Fibroblast of lung (primary cell): ENCODE measurements at places on chromosomes 12 and 14. TPM values are rescaled to one million over a fixed set of nuclear protein-coding genes. Genes with fewer than 3 reads are reported as not detected.

GRCh38 chr12:84416626-84417025 is 496.0 kb downstream of the SLC6A15 start:
- H3K36me3 ChIP-seq: no peaks in the 10 kb centered on the region
- H3K4me3 ChIP-seq: no peak overlapping the region
- H3K27ac ChIP-seq: no peak overlapping the region
- H3K4me1 ChIP-seq: no peaks in the 10 kb centered on the region

DNA sequence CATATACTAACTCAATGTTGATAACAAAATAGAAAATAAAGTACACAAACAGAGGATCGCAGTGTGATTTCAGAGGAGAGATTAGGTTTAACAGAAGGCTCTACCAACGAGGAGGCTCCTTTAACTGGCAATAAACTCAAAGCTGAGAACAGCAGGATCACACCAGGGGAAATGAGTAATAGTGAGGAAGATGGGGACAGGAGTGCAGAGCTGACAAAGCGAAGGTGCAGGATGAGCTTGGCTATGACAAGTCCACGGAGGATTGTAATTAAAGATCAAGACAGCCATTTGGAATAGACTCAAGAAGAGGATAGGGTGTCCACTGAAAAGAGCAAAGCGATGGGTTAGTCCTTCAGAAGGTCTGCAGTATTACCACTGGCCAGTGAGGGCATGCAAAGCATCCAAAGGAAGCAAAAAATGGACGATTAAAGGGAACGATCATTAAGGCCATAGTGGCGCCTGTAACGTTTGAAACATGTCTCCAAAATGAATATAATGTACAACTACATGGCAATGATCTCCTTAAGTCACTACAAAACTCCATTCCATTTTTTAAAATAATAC is 85.3 kb downstream of the GRIN2B start:
- no peak overlapping the region for H3K4me3 ChIP-seq
- H3K27me3 ChIP-seq: no peaks in the 10 kb centered on the region
- H3K4me1 ChIP-seq: no peaks in the 10 kb centered on the region
- no peaks in the 10 kb centered on the region for H3K36me3 ChIP-seq

GRCh38 chr12:97875064-97875463 is 412.5 kb downstream of the RMST start:
- H3K36me3 ChIP-seq: no peaks in the 10 kb centered on the region
- no peak overlapping the region for H3K27ac ChIP-seq
- H3K27me3 ChIP-seq: no peaks in the 10 kb centered on the region
- no peak for DNase-seq

DNA sequence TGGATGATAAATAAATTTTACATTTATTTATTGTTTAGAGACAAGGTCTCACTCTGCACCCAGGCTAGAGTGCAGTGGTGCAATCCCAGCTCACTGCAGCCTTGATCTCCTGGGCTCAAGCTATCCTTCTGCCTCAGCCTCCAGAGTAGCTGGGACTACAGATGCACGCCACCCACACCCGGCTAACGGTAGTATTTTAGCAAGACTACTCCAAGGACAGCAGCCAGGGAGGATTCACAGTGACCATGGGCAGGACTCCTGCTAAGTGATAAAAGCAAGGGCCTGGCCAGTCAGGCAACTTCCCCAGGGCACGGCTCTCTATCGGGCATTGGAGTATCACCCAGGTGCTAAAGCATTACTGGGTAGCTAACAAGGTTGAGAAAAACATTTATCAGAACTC is 55.4 kb downstream of the ARL6IP4 start:
- DNase-seq: no peak
- peaks cover 6% of the 10 kb centered on the region for H3K36me3 ChIP-seq
- H3K27me3 ChIP-seq: no peaks in the 10 kb centered on the region
- no peak overlapping the region for H3K4me3 ChIP-seq
- peaks cover 5% of the 10 kb centered on the region for H3K4me1 ChIP-seq

GRCh38 chr12:851343-851742 is 98.2 kb downstream of the RAD52 start:
- H3K27ac ChIP-seq: peak overlapping the region; percentile 4
- H3K27me3 ChIP-seq: no peaks in the 10 kb centered on the region
- H3K36me3 ChIP-seq: no peaks in the 10 kb centered on the region
- H3K4me3 ChIP-seq: peak overlapping the region; percentile 17
- H3K4me1 ChIP-seq: no peaks in the 10 kb centered on the region

GRCh38 chr12:101076921-101077320 is 133.1 kb downstream of the SLC5A8 start:
- peaks cover 2% of the 10 kb centered on the region for H3K4me1 ChIP-seq
- H3K27me3 ChIP-seq: no peaks in the 10 kb centered on the region
- H3K36me3 ChIP-seq: no peaks in the 10 kb centered on the region

RERGL gene
- total RNA-seq: not detected in 2 replicates

SPX gene
- 0.50 and 1.3 TPM in 2 replicates for total RNA-seq

DNA sequence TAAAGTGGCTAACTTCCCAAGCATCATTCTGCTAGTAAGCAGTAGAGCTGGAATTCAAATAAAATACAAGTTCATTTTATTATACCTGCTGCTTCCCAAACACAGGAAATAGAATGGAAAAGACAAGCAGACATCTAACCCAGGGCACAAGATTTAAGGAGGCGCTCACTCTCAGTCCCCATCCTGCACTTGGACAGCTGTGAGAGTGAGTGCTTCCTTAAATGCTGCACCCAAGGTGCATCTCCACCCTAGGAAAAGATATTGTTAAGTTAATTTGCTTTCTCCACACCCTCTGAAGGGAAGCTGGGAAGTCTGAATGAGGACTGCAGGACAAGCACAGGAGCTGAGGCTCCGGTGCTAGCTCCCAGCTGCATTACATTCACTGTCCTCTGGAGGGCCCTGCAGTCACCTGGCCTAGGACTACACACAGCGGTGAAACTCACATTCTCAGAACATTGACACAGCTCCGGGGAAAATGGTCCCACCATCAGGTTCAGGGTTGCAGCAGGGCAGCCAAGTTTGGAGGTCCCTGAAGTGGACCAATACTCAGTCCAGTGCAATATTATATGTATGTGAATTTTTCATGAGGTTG is 14.2 kb downstream of the HEBP1 start:
- peaks cover under 1% of the 10 kb centered on the region for H3K4me1 ChIP-seq
- no peak overlapping the region for H3K27ac ChIP-seq
- H3K27me3 ChIP-seq: no peaks in the 10 kb centered on the region
- H3K36me3 ChIP-seq: peaks cover 13% of the 10 kb centered on the region
- H3K4me3 ChIP-seq: no peak overlapping the region

DNA sequence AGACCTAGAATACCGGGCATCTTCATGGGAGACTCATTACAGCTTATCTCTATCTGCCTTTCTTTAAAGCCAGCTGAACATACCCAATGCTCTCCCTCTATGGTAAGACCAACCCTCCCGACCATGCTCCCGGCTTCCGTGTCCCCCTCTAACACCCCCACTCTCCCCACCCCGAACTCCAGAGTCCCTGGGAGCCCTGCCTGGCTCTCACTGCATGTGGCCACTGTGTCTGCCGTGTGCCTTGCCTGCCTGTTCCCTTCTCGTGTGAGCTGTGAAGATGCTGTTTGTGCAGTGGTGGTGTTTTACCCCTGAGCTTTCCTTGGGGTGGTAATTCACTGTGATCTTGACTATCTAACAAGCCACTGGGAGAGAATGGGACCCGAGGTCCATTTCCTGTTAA is 146.4 kb upstream of the FKBP4 start:
- H3K36me3 ChIP-seq: no peaks in the 10 kb centered on the region
- H3K4me1 ChIP-seq: no peaks in the 10 kb centered on the region
- H3K27me3 ChIP-seq: no peaks in the 10 kb centered on the region
- no peak overlapping the region for H3K27ac ChIP-seq
- H3K4me3 ChIP-seq: no peak overlapping the region
- no peak for DNase-seq

GRCh38 chr12:2692080-2692479 is 102.7 kb upstream of the FKBP4 start:
- no peaks in the 10 kb centered on the region for H3K36me3 ChIP-seq
- no peak overlapping the region for H3K4me3 ChIP-seq
- peaks cover 6% of the 10 kb centered on the region for H3K27me3 ChIP-seq
- no peak overlapping the region for H3K27ac ChIP-seq

DNA sequence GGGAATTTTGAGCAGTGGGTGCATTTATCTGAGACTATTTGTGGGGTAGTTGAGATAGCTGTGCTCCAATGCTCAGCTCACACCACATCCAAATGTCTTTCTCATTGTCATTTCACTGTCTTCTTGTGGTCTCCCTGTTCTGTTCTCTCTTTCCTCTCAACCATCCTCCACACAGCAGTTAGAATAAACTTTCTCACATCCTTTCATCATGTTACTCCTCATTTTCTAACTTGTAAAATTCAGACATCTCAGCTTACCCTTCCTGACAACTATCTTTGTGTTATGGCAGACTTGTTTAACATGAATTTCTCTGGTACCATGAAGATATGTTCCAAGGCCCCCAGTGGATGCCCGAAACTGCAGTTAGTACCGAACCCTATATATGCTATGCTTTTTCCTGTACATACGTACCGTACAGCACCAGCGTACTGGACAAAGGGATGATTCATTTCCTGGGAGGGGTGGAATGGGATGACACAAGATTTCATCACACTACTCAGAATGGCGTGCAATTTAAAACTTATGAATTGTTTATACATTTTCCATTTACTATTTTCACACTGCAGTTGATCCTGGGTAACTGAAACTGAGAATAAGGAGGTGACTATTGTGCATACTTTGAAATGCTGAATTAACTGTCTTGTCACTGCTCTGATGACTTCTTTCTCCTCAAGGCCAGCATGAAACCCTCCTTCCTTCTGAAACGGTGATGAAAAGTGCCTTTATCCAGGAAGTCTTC is 177.1 kb upstream of the SLC38A2 start:
- H3K27me3 ChIP-seq: no peaks in the 10 kb centered on the region
- DNase-seq: peak; percentile 96
- H3K27ac ChIP-seq: peak overlapping the region; percentile 90
- no peak overlapping the region for H3K4me3 ChIP-seq
- H3K4me1 ChIP-seq: peaks cover 31% of the 10 kb centered on the region

- DNase-seq: peak; percentile 39
- no peak overlapping the region for H3K4me3 ChIP-seq
- H3K27ac ChIP-seq: no peak overlapping the region
- H3K4me1 ChIP-seq: peaks cover 10% of the 10 kb centered on the region
- no peaks in the 10 kb centered on the region for H3K36me3 ChIP-seq
Measured at GRCh38 chr12:24905431-24905830, 43.5 kb downstream of the BCAT1 start.

ABHD12B gene
- under 0.01 TPM in 2 replicates for total RNA-seq
